ENCODE measurements at places on chromosomes 3 and 15. TPM values are rescaled to one million over a fixed set of nuclear protein-coding genes. Genes with fewer than 3 reads are reported as not detected.

GPR149 gene
- total RNA-seq = not detected

RPL39L gene
- total RNA-seq = 47.7 TPM

TMC3 gene
- total RNA-seq = not detected

TICRR gene
- 10.5 TPM for total RNA-seq

WDR93 gene
- total RNA-seq = 0.21 TPM

SLC22A14 gene
- total RNA-seq = 0.05 TPM

PLSCR2 gene
- total RNA-seq = not detected

LIPH gene
- 4.3 TPM for total RNA-seq

TMEM207 gene
- not detected for total RNA-seq

FAM81A gene
- total RNA-seq = 10.1 TPM
